ENCODE measurements at places on chromosomes 3 and 15. TPM values are rescaled to one million over a fixed set of nuclear protein-coding genes. Genes with fewer than 3 reads are reported as not detected.

- no peak for DNase-seq
These were observed 878.0 kb downstream of the PDCD6IP start for GRCh38 chr3:34676436-34676835.

GRCh38 chr15:83010709-83011270, 649 bp downstream of the C15orf40 start:
- peak; percentile 78 for DNase-seq

FAM174B gene
- 41.4 TPM for total RNA-seq

CYFIP1 gene
- total RNA-seq = 108 TPM

DNA sequence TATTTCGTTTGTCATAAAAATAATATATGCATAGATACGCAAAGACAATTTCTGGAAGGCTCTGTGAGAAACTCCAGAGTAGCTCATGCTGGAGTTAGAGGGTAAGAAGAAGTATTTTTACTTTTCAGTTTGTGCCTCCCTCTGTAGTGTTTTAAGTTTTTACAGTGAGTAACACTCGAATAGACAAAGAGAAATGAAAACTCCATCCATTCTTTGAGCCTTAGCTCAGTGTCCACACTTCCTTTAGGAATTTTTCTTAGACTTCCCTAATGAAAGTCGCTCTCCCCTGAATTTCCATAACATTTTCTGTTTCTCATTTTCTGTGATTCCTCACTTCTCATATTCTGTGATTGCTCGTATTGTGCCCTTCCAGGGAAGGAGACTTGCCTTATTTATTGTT, 2.1 kb downstream of the BLOC1S6 start:
- DNase-seq = no peak

DNA sequence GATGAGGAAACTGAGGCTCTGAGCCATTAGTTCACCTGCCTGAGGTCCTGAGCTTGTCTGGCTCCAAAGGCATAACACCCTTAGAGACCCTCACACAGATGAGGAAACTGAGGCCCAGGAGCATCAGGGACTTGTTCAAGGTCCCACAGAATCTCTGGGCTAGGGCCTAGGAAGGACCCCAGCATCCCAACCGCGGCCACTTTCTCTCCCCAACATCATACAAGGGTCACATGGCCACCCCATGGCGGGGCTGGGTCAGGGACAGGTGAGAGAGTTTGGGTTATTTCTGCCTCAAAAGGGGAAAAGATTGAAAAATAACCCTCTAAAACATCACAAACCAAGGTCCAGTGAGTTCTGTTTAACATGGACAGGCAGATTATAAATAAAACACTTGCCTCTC, 6.7 kb downstream of the LINGO1 start:
- DNase-seq = no peak

DNA sequence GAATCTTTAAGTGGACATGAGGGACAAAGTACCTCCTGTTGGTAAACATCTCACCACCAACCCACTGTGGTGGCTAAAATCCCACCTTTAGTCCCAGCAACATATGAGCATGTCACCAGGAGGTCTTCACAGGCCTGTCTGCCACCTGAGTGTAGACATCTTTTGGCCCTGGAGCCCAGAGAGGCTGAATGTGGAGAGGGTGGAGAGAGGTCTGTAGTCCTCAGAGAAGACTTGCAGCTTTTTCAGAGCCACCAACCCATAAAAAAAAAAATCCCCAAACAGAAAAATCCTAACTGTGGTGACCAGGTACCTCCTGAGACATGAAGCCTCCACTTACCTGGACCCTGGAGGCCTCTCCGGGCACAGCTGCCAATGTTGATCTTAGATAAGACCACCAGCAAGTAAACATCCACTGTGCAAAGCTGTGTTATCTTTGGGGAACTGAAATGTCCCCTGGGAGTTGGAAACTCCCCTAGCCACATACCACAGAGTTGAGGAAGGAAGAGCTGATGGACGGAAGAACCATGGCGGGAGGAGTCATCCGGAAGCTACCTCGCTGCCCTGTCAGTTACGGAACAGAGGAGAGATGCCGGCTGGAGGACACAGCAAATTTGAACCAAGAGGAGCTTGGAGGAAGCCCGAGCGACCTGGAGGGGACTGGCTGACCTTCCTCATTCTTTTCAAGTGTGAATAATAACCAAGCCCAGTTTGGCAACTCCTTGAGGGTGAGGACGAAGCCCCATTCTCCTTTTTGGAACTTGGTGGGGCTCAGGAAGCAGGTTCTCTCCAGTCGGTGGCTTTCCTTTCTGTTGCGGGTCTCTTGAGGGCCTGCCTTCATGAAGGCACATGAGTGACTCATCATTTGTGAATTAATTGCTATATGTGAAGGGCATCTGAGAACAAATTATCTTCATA, at the start of gene GHRL:
Gene GHRL, minus strand, starts transcription at position 443 of the 915 bp plus-strand sequence. CDS start 2,767 bp downstream, outside the sequence.
- DNase-seq = no peak

DNA sequence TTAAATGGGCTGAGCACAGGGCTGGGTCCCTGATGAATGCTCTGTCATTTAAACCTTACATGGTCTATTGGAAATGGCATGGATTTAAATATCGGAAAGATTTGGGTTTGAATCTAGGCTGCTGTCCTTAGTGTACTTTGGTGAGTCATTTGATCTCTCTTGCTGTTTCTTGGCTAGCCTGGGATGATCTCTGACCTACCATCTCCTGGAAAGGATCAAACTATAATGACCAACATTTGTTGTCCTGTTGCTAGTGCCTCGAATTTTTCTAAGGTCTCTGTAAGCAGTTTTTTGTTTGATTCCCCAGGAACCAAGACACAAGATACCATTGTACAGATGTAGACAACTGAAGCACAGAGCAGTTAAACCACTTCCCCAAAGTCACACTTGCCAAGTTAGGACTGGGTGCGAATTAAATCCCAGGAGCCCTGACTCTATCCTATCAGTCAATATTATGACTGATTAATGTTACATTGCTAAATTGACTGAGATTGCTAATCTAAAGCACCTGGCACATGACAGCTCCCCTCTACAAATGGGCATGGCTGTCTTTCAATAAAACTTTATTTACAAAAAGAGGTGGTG, 244.9 kb upstream of the MCTP2 start:
- no peak for DNase-seq

GRCh38 chr3:168094580-168094876, 1.2 kb downstream of the GOLIM4 start:
- DNase-seq = no peak

DNA sequence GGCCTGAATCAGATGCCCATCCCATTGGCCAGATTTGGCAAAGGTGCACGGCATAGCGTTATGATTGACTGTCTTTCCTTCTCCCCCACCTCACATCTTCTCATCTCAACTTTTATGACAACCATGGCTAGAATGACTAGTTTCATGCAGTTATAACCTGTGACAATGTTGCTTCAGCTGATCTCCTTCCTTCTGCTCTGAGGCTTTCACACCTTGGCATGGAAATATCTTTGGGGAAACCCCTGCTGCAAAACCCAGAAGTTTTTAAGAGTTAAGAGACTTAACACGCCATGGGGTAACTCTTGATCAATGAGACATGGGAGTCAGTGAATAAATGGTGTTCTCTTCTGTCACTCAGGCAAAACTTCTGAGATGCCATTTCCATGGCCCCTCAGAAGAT, 290.7 kb upstream of the MDFIC2 start:
- no peak for DNase-seq

PARP15 gene
- 0.29 TPM for total RNA-seq

FAM107A gene
- total RNA-seq = 4.5 TPM

DNA sequence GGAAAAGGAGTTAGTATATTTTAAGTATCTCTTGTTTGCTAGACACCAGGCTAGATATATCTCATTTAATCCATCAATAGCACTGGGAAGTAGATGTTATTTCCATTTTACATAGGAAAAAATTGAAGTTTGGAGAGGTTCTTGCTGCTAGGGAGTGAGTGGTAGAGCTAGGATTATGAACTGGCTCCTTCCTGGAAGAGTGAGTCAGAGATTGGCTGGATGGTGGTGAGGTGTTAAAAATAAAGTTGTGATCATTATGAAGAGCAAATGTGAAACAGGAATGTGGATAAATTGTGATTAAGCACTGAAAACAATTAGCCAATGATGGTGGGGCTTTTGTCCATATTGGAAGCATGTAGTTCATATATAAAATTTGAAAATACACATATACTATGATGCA, 234.2 kb downstream of the WNT5A start:
- no peak for DNase-seq

- no peak for DNase-seq
These were observed 420.6 kb upstream of the RBMS3 start for GRCh38 chr3:28860307-28860706.

DUOXA2 gene
- 0.17 TPM for total RNA-seq

DNA sequence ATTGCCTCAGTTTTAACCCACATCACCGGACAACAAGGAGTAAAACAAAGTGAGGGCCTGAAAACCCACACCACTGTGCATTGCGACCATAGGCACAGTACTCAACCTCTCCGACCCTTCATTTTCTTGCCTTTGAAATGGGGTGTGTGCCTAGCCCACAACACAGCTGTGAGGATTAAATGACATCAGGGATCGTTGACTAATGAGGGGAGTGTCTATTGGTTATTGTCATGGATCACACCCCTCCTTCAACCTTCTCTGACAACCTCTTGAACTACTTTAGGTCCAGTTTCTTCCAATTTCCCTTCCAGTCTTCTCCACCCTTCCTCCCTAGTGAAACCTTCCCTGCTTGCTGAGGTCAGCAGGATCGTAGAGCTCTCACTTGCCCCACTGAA, 89.5 kb downstream of the HES1 start:
- no peak for DNase-seq

CD276 gene
- total RNA-seq = 104 TPM

DNA sequence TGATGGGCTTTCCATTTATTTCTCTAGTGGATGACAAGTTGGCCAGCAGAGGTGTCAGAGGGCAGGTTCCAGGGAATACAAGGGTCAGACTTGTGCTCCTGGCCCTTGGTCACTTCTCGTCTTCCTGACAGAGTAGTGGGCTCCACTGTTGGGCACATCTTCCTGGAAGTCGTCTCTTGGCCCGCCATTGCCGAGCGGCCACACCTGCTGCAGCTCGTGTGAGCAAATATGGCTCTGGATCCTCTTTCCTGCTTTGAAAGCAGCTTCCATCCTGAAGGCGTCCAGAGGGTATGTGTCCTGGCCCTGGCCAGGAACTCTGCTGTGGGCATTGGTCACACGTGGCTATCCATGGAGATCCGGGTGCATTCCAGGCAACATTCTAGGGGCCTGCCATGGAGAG, 100.2 kb downstream of the SNRPN start:
- DNase-seq = peak; percentile 37

DNA sequence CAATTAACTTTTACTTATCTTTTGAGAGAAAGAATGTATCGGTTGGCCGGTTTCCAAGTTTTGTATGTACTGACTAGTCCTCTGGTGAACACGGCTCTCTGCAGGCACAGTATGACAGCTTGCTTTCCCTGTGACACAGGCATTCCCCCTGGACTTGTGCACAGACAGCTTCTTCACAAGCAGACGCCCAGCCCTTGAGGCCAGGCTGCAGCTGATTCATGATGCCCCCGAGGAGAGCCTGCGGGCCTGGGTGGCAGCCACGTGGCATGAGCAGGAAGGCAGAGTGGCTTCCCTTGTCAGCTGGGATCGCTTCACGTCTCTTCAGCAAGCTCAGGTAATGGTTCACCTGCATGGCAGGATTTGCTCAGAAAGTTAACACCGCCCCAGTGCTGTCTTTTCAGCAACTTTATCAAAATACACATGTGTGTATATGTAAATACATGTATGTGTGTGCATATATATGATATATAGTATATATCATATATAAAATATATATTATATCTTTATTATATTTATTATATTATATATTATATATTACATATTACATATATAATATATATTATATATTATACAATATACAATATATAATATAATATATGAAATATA, 25.5 kb downstream of the FAN1 start:
- DNase-seq = no peak

GRCh38 chr3:10835406-10835805, 19.4 kb downstream of the SLC6A11 start:
- DNase-seq = no peak

DNA sequence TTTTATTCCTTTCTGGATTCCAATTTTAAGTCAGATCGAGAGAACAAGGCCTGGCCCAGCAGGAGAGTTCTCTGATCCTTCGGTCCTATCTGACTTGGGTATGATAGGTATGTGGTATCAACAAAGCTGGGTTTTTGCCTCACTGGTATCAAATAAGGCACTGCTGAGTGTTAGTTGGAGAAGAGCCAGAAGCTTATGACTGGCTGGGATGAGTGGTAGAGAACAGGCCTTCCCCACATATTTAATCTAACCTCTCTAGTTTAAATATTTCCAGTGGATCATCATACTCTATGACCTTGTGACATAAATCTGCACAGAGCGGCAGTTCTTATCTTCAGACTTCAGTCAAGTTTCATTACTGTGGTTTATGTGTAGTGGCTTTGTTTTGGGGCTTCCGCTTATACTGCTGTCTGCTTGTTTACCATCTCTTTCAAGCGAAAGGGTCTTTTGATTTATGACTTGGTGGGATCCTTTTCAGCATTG, 164.5 kb downstream of the PTPRG start:
- DNase-seq = no peak

- no peak for DNase-seq
These were observed 7.7 kb upstream of the SEMA3F start for GRCh38 chr3:50147447-50147846.

TPRA1 gene
- 35.2 TPM for total RNA-seq

- no peak for DNase-seq
These were observed 74.4 kb downstream of the MOBP start for GRCh38 chr3:39541917-39542329.

GRCh38 chr3:8201886-8202285, 299.7 kb upstream of the LMCD1 start:
- no peak for DNase-seq

DNA sequence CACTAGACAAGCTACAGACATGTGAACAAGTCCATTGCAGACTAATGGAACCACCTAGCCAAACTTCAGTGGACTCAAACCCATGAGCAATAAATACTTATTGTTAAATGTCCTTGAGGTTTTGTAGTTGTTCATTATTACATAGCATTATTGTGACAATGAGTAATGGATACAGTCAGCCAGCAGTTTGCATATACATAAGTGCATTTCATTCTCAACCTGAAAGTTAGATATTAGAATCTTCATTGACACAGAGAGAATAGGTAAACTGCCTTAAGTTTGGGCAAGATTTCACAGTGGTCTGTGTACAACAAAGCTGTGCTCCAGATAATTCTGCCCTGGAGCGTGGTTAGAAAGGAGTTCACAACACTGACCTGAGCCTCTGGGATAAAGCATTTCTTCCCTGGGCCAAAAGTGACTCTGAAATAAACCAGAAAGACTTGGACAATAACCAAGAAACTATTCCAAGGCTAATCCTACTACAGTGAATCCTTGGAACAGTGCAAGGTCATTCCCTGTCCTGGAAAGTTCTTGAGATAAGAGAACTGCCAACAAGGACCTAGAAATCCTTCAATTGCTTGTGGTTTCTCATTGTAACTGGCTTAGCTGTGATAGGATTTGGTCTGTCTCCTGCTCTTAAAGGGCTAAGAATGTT, 225.5 kb upstream of the STT3B start:
- no peak for DNase-seq

SELENOS gene
- 47.2 TPM for total RNA-seq

GRCh38 chr3:32703491-32703972, 18.5 kb downstream of the CNOT10 start:
- no peak for DNase-seq

EXD1 gene
- total RNA-seq = not detected

MYO5C gene
- total RNA-seq = 21.4 TPM

POC1A gene
- 19.1 TPM for total RNA-seq

CA12 gene
- total RNA-seq = 4.7 TPM
